ENCODE measurements at places on chromosomes 4 and X. TPM values are rescaled to one million over a fixed set of nuclear protein-coding genes. Genes with fewer than 3 reads are reported as not detected.

TMEM156 gene
- 8.6 TPM for total RNA-seq

RELL1 gene
- total RNA-seq, result 28.2 TPM

APEX2 gene
- total RNA-seq, result 10.7 TPM

TMEM47 gene
- not detected for total RNA-seq

GRCh38 chr4:151105454-151106032 is 6.1 kb downstream of the RPS3A start:
- H3K4me1 ChIP-seq, result peaks cover 12% of the 10 kb centered on the region
- DNase-seq, result no peak
- no peak overlapping the region for H3K27ac ChIP-seq
- no peak overlapping the region for H3K4me3 ChIP-seq

- no peaks in the 10 kb centered on the region for H3K36me3 ChIP-seq
- no peak overlapping the region for H3K4me3 ChIP-seq
- no peaks in the 10 kb centered on the region for H3K4me1 ChIP-seq
- no peaks in the 10 kb centered on the region for H3K27me3 ChIP-seq
- no peak for DNase-seq
Measured at GRCh38 chr4:41693629-41694028, 54.9 kb downstream of the PHOX2B start.

GRCh38 chr4:79574741-79575451 is 166.9 kb upstream of the GK2 start:
- H3K27ac ChIP-seq, result no peak overlapping the region
- no peaks in the 10 kb centered on the region for H3K27me3 ChIP-seq
- DNase-seq, result no peak
- no peaks in the 10 kb centered on the region for H3K4me1 ChIP-seq
- H3K4me3 ChIP-seq, result no peak overlapping the region

GRCh38 chrX:46404774-46405173 is 140.4 kb downstream of the ZNF674 start:
- no peak for DNase-seq
- no peaks in the 10 kb centered on the region for H3K4me1 ChIP-seq
- no peak overlapping the region for H3K27ac ChIP-seq
- H3K4me3 ChIP-seq, result no peak overlapping the region

All from naive thymus-derived CD4-positive, alpha-beta T cell (primary cell).